CD4-positive, alpha-beta T cell treated with Interleukin-2 at 100 ng/mL for 4 hours (primary cell): ENCODE measurements at places on chromosomes 13 and 19.

DNA sequence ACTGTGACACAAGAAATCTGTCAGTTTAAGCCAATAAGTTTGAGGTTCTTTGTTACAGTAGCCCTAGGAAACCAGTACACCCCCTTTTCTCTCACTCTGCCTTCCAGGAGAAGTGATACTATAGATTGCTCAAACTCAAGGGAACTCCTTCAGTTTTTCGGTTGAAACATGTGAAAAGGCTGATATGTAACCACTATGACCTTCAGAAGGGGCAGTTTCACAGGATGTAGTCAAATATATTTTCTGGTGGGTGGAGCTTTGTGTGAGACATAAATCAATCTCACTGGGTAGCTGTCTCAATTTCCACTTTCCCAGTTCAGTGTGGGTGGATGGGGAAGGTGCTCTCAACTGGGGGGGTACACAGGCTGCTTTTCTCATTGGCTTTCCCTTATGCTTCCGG, 41.7 kb downstream of the HTR2A start:
- no peak for DNase-seq

DNA sequence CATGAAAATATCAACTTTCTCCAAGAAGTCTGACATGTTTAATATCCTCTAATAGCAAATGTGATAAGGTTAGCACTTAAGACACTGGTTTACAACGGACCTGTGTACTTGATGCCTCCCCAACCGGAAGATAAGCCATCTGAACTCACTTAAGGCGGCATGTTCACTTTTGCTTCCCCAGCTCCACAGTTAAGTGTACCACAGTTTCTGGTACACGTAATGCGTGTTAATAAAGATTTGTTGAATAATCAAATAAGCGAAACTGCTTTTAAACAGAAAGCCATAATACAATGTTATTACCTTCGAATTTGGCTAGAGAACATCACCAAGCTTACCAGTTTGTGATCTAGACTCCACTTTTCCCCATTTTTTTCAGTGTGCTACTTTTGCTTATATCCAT, 1.4 kb upstream of the PAN3 start:
- peak; percentile 17 for DNase-seq

- no peak for DNase-seq
Observed at GRCh38 chr19:28345811-28346210, 867.1 kb downstream of the UQCRFS1 start.

GRCh38 chr13:35824395-35824794, 306.8 kb downstream of the DCLK1 start:
- DNase-seq: no peak

DNA sequence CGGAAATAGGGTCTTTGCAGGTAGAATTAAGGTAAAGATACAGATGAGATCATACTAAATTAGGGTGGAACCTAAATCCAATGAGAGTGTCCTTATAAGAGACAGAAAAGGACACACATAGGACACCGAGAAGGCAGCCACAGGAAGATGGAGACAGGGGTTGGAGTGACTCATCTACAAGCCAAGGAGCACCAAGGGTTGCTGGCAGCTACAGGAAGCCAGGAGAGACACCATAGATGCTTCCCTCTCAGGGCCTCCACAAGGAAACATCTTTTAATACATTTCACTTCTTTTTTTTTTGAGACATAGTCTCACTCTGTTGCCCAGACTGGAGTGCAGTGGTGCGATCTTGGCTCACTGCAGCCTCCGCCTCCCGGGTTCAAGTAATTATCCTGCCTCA, 10.1 kb downstream of the TMEM143 start:
- no peak for DNase-seq

GRCh38 chr13:35814605-35815011, 316.6 kb downstream of the DCLK1 start:
- no peak for DNase-seq

DNA sequence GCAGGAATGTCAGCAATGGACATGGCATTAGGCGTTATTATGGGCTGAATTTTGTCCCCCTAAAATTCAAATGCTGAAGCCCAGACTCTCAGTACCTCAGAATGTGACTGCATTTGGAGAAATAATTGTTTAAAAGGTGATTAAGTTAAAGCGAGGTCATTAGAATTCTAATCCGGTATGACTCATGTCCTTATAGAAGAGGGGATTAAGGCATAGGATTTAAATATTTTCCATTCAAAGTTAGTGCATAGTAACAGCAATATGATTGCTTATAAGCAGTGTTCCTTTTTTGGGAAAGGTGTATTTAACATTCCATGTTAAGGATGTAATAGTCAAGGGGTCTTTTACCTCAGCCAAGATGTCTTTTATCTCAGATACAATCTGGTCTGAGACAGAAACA, 95.5 kb downstream of the NHLRC3 start:
- no peak for DNase-seq

GRCh38 chr19:14149509-14149994, 13.2 kb upstream of the ASF1B start:
- DNase-seq: peak; percentile 62

DNA sequence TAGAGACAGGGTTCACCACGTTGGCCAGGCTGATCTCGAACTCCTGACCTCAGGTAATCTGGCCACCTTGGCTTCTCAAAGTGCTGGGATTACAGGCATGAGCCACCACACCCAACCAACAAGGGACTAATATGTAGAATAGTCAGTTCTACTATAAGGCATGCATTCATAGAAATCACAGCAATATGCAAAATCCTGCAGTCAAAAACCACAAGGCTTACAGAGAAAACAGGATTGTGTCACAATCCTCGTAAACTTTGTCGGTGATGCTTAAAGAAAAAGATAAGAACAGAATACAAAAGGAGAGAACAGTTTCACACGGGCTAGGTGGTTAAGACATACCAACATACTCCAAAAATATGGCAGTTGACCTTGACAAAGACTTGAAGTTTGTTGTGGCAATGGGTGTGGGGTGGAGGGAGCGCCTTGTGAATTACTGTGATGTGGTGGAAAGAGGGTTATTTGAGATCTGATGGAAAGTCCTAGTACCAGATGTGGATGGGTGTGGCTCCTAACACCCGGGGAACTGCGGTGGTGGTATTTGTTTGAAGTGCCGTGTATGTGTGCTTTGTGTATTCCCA, 12.4 kb downstream of the NOSIP start:
- peak; percentile 89 for DNase-seq

DNA sequence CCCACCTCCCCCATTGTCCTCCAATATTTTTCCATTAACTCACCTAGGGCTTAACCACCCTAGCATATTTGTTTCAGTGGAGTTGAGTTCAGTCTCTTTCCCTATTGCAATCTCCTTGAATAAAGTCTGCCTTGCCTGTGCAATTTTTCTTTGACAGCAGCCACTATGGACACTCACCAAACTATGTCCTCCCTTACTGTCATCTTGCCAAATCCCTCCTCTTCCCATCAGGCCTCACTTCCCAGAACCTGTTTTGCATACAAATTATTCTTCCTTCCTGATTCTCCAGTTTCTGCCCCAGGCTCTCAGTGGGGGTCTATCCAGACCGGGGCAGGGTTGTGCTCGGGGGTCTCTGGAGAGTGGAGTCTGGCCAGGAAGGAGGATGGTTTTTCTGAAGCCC, 2.2 kb upstream of the LYPD5 start:
- DNase-seq: no peak

DNA sequence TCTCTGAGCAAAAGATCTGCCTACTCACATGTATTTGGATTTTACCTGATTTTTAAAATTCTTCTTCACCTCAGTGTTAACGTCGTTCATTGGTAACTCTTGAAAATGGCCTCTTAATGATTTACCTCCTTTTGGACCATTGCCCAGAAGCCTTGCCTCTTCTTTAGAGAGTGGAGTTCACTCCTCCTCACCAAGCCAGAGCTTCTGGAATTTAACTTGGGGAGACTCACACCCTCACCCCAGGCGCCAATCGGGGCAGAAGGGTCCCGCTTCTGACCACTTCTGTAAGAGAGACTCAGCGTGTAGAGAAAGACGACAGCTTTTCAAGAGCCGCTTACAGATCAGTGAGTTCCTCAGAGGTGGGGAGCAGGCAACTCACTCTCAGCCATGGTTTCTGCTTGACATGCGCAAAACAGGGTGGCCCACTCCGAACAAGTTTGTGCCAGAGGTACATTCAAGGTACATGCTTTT, 2.7 kb downstream of the PNMA8C start:
- DNase-seq: no peak

DNA sequence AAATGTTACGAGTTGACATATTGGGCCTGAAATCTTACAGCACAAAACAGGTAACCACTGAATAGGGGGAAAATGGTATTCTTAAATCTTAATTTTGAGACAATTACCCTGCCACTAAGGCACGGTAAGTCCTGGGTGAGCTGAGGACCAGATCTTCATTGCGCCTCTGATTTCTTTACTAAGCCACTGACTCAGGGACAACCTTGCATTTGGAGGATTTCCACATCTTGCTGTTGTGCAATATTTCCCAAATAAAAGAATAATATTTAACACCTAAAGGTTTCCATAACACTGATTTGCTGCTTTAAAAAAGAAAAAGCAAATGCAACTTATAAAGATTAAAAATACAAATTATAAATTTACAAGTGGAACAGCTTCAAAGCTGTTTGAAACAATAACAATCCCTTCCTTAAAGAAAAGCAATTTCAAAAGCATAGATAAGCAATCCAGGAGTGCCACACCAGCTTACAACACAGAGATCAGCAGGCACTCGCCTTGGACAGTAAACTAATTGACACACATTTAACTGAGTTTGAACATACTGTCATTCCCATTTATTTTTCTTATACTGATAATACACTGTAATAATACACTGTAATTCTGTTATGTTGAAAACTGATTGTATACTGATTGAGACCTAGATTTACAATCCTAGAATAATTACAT, 79.6 kb upstream of the DOCK9 start:
- no peak for DNase-seq

- no peak for DNase-seq
Observed at GRCh38 chr13:78806457-78806856, 147.5 kb upstream of the OBI1 start.
